ENCODE measurements at places on chromosomes 1 and 21.
A peak's percentile ranks its signal among the peaks of the same experiment; 100 is the strongest.

- no peak for DNase-seq
Observed at GRCh38 chr21:42754270-42754933, 101.0 kb downstream of the PDE9A start.

- DNase-seq = no peak
Observed at GRCh38 chr1:179810367-179810715, 67.2 kb downstream of the FAM163A start.

DNA sequence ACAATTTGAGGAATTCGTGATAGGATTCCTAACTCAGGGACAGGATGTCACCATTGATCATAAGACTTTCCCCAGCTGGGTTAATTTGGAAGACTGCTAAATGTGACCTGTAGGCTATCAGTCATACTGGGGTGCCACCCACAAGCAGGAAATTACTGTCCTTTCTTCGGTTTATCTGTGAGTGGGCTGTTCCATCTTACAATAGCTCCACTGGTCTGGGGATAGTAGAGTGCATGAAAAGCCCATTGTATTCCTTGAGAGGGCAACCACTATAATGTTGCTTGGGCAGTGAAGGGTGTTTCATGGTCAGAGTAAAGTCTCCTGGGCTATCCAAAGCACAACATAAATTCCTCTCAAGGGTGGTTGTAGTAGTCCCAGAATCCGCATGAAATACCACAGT, 1523.0 kb upstream of the B3GALT2 start:
- DNase-seq = no peak

DNA sequence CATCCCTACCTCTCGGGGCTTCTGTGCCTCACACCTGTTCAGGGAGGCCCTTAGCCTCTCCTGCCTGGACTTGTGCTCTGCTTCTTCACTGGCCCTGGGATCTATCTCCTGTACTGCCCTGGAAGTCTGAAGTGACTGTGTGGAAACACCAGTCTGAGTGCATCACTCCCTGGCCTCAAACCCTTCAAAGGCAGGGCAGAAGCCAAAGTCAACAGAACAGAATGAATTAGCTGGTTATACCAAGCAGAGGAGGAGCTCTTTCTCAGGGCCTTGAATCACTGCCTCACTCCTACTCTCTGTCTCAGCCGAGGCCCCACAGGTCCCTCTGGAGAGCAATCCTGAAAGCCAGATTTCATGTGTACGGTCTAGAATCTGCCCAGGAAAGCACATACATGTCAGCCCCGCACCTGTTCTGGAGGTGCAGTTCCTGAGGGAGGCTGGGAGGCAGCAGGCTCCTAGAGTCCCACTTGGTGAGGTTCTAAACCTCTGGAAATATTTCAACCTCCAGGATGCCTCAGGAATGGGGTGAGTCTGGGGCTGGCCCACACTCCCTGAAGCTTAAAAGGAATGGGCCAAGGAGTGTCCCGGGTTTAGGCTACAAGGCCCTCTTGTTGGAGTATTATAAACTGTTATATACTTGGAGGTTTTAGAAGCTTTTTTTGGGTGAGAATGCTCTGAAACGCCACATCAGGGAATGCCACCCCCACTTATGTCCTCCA, 98.3 kb downstream of the ABCA4 start:
- DNase-seq = no peak

GRCh38 chr21:35217504-35218060, 168.5 kb upstream of the RUNX1 start:
- DNase-seq = no peak

DNA sequence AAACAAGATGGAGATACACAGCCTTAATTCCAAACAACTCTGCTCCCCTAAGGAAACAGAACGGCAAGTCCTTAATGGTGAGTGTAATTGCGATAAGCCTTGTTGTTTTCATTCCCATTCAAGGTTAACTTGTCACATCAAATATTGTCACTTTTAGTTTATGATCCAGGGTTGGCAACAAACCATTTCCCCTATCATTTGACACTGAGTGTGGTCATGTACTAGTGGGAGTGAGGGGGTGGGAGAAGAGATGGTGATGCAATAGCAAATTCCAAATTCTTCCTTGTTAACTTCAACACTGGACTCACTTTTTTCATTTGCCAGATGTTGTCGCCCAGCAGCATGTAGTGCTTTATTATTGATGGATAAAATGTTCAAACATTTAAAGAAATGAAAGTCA, 140.4 kb downstream of the ZNF326 start:
- DNase-seq = no peak

- no peak for DNase-seq
Observed at GRCh38 chr1:112237983-112238545, 157.9 kb upstream of the CTTNBP2NL start.

DNA sequence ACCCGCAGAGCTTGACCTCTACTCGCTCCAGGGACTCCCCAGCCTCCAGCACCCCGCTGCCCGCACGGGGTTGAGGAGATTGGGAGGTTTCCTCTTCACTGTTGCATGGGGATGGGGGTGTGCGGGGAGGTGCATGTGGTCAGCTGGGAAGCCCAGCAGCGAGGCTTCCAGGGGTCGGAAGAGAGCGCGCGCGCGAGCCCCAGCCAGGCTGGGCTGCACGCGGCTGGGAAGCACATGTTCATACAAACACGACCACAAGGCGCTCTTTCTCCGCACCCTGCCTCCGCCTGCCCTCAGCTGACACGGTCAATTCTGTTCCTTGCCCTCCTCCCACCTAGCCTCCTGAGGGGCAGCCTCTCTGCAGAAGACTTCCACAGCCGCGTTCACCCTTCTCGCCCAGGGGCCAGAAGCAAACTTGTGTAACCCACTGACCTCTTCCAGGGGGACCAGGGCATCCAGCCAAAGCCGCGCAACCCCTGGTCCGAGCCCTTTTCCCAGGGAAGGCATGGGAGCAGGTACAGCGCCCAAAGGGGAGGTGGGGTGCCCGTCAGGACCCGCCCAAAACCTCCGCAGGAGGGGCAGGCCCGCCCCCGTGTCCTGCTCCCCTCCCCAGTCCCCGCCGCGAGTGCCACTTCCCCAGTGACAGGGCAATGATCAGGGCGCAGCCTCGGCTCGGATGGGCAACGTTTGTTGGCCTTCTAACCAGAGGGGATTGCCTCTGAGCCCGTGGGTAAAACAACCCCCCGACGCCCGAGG, 1.3 kb downstream of the COL24A1 start:
- no peak for DNase-seq

GRCh38 chr1:27416387-27417111, 24.1 kb downstream of the GPR3 start:
- peak; percentile 31 for DNase-seq

DNA sequence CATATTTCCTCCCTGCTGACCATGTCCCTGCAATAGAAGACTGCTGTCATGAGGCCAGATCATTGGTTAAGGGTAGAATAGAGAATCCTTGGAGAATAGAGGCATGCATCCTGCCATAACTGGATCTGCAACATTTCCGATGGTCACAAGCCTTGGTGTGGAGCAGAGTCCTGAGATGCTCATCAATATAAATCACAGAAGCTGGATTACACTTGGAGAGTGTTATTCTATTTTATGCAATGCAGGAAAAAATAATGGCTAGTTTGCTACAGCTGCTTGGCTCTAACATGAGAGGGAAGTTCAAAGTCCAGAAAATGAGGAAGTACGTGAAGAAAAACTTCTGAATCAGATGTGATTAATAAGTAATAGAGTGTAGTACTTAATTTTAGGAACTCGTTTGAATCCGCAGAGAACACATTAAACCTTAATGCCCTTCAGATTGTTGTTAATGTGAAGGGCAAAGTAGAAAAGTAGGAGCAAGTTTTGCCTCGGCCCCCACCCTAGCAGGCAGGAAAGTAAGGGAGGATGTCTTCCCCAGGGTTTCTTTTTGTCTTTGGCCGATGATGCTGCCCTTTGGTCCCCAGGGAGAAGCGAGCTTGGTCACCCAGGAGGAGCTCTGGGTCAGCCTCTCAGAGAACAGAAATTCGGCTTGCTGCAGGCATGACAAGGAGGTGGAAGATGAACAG, 59.5 kb downstream of the KCNK1 start:
- no peak for DNase-seq

DNA sequence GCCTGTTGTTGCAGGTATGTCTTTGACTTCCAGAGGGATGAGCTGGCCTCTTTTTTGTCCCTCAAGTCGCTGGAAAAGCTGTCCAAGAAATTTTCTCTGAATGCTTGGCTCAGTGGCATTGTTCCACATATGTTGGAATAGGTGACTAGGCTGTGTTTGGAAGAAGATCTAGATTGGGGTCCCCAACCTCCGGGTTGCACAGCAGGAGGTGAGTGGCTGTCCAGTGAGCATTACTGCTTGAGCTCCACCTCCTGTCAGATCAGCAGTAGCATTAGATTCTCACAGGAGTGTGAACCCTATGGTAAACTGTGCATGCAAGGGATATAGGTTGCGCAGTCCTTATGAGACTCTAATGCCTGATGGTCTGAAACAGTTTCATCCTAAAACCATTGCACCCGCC, 18.1 kb downstream of the BACH1 start:
- no peak for DNase-seq

DNA sequence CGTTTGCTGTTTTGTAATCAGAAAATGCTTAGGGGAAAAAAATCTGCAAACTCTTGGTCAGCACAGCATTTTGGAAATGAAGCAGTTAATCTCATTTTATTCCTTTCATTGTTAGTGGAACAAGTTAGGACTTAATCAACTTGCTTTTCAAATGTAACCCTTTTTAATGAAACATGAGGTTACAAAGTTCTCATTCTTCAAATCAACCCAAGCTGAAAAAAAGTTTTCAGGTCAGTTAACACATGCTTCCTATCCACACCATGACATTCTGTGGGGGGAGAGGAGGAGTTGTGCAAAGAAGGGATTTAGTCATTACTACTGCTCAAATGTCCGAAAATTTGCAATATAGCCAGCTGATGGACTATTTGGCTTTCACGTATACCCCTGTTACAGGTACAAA, 283.2 kb upstream of the LYPLAL1 start:
- no peak for DNase-seq
